ENCODE measurements at places on chromosomes 6 and 20.

DNA sequence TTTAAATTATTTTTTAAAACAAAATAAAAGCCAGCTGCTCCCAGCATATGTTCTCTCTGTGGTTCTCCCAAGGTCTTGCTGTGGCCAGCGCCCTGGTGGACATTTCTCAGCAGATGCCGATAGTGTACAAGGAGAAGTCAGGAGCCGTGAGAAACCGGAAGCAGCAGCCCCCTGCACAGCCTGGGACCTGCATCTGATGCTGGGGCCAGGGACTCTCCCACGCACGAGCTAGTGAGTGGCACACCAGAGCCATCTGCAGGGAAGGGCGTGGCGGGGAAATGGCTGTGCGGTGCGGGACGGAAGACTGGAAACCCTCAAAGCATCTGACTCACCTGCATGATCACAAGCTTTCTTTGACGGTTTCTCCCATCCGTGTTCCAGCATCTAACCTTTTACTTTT is 16.5 kb downstream of the GFRA4 start:
- DNase-seq = peak; percentile 6

DNA sequence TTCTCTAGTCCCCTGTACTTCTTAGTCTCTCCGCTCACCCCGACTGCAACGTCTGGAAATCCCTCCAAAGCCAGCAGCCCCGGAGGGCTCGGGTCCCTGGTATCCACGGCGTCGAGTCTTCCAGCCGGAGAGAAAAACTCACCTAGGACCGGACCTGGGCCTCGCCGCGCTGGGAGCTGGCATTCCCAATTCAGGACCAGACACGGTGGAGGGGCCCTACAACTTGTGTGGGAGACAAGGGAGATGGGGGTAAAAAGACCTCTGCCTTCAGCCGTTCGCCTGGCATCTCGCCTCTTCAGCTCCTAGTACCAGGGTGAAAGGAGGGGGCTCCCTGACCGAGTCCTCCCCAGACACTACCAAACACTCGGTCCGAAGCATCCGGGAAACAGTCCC is 64.3 kb downstream of the GPX5 start:
- peak; percentile 19 for DNase-seq

DNA sequence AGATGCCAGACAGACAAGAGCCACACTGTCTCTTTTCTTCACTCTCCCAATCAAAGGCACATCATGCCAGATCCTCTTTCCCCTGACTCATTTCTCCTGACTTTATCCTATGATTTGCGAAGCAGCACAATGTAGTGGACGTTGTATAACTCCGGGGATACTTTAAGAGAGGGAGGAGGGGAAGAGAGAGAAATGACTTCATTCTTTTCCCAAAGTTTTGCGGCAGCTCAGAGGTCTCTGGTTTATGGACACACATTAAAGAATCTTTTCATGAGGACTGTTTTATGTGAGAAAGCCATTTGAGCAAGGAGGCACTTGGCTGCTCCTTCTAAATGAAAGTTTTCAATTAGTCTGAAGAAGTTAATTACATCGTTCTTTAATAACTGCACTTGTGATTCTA is 75.1 kb upstream of the MC3R start:
- DNase-seq = no peak

DNA sequence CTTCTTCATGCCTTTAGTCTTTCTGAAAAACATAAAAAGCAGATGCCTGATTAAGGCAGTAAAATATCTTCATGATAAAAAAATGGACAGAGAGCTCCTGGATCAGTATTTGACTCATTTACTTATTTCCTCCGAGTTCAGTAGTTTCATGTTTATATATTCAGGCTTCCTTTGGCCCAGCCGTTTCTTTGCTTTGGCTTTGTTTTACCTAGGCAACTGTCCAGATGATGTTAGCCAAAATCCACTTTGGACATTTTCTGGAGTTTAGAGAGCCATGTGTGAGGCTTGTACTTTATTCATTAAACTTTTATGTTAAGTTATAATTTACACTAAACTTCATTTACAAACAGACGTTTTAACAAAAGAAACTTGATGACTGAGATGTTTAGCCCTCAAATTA is 307.1 kb upstream of the RSPO3 start:
- no peak for DNase-seq

DNA sequence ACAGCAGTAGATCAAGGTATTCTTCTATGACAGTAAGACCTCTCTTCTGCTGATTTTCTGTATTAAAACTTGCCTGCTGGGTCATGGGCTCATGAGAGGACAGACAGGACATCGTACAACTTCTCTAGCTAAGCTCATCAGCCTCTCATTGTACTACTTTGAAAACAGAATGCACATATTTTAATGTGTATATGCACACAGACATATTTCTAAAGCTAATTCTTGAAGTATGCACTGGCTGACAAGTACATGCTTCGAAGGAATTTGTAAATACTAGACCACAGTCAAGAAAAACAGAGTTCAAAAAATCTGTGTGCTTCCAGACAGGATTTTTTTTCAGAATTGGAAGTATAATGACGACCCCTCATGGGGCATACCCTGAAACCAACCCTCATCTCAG is 81.7 kb upstream of the CD83 start:
- DNase-seq = no peak

DNA sequence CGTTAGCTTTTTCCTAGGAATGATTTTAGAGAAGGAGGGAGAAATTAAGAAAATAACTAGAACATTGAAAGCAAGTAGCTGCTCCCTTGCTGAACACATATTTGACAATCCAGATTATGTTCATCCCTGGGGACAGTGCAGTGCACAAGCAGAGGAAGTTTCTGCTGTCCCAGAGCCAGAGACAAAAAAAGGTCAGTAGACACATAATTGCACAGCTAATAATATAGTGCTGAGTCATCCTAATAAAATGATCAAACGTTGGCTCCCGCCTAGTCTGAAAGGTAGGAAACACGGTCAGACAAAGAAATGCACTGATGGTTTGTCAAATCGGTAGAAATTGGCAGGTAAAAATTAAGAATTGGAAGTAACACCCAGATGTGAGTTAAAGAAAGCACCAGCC is 21.7 kb upstream of the SSTR4 start:
- DNase-seq = no peak

GRCh38 chr20:47093320-47093966 is 198.8 kb downstream of the EYA2 start:
- no peak for DNase-seq

- no peak for DNase-seq
These were observed at the start of gene PHACTR1 for GRCh38 chr6:12716298-12716916. TSS of gene PHACTR1 (plus strand) at chr6:12716767.

DNA sequence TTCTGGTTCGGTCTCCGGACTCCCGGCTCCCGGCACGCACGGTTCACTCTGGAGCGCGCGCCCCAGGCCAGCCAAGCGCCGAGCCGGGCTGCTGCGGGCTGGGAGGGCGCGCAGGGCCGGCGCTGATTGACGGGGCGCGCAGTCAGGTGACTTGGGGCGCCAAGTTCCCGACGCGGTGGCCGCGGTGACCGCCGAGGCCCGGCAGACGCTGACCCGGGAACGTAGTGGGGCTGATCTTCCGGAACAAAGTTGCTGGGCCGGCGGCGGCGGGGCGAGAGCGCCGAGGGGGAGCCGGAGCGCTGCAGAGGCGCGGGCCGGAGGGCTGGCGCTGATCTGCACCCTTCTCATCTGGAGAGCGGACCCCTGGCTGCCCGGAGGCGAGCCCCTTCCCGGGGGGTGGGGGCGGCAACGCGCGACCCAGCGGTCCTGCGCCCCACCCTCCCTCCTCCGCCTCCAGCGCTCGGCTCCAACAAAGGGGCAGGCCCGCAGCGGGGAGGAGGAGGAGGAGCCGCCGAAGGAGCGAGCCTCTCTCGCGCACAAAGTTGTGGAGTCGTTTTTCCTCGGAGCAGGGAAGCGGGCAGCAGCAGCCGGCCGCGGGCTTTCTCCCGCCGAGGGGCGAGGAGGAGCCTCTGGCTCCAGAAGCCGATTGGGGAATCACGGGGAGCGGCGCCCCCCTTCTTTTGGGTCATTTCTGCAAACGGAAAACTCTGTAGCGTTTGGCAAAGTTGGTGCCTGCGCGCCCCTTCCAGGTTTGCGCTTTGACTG is at the start of gene UTRN:
Gene UTRN, plus strand, starts transcription at position 553 of the 765 bp plus-strand sequence. CDS start 6,494 bp downstream, outside the sequence.
- peak; percentile 26 for DNase-seq

DNA sequence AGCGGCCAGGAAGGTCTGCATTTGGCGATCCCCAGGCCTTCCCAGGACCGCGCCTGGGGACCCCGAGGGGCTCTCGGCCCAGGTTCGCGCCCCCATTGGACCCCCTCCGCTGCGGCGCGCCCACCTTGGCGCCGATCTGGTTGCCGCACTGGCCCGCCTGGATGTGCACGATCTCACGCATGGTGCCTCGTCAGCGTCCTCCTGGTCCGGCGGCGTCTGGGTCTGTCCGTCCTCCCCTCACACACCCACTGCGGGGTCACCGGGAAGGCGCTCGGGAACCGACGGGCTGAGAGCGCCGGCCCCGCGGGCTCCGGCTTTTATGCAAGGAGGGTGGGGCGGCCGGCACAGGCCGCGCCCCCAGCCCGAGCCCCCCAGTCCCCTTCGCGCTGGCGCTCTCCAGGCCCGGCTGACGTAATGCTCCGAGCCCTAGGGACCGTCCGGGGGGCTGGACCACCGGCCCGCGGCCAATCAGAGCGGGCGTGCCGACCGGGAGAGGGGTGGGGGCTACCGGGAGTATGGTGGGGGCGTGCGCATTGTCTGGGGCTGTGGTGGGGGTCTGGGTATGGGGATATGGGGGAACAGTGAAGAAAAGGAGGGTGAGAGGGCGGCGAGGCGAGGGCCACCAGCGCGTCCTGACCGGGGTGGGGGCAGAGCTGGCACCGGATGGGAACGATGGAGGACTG is at the start of gene TUBB2B:
Gene TUBB2B, minus strand, starts transcription at position 291 of the 683 bp plus-strand sequence. Its CDS starts 110 bp downstream, at position 181.
- peak; percentile 50 for DNase-seq

DNA sequence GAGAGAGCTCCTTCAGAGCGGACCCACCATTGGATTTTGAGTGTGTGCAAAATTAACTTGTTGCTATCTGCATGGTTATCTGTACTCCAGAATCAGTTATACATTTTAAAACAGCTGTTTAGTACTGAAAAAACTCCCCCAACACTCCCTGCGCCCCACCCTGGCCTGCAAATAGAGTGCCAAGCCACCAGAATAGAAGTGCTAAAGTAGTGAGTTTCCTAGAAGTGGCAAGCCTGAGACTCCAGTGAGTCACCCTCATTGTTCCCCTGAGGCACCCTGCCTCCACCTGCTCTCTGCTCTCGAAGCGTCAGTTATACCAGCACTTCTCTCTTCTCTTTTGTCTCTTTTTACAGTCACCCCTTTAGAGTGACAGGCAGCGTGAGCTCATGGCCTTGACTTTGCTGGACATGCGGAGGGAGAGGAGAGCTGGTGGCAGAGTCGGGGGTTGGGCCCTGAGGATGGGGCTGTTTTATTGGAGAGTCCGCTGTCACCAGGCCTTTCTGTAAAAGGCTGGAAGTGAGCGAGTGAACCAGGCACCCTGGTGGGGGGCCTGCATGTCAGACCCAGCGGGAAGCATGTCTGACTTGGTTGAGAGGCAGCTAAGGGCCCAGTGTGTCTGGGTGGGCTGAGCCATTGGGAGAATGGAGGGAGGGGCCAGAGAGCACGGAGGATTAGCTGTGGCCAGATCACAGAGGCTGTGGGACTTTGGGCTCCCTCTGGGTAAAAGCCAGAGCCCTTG is 10.4 kb downstream of the IGF2R start:
- no peak for DNase-seq

GRCh38 chr6:124722141-124722878 is 239.9 kb upstream of the RNF217 start:
- no peak for DNase-seq

DNA sequence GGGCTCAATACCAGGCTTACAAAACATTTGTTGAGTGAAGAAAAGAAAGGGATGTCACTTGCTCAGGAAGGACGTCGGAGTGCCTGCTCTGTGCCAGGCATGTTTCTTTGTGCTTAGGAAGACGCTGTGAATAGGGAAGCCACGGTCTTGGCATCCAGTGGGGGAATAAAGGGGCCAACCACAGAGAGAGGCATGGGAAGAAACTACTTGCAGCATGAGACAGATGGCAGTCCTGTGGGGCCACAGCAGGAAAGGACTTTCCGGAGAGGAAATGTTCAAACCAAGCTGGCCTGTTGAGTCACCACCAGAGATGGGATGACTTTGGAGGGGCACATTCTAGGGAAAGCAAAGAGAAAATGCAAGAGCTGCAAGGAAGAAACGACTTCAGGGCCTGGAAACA is 173.2 kb downstream of the CDH26 start:
- no peak for DNase-seq

DNA sequence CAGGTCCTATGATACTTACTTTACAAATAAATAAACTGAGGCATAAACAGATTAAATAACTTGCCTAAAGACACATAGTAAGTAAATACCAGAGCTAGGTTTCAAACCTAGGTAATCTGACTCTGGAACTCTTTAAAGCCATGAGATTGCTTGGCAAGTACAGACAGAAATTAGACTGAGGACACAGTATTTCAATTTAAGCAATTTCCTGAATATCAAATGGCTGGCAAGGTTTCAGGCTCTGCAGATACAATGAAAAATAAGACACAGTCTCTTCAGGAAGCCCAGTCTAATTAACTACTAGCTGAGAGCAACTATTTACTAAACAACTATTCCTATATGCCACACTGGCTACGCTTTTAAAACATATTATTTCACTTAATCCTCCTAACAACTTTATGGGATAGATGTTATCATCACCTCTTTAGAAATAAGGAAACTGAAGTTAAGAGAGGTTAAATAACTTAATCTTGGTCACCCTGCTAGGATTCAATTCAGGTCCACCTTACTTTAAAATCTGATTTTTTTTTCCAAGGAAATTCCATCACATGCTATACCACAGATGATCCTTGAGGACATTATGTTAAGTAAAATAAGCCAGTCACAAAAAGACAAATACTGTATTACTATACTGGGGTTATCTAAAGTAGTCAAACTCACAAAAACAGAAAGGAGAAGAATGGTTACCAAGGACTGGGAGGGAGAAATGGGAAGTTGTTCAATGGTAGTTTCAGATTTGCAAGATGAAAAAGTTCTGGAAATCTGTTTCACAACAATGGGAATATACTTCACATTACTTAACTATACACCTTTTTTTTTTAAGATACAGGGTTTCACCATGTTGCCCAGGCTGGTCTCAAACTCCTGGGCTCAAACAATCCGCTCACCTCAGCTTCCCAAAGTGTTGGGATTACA is 4.1 kb downstream of the TRPC4AP start:
- no peak for DNase-seq

DNA sequence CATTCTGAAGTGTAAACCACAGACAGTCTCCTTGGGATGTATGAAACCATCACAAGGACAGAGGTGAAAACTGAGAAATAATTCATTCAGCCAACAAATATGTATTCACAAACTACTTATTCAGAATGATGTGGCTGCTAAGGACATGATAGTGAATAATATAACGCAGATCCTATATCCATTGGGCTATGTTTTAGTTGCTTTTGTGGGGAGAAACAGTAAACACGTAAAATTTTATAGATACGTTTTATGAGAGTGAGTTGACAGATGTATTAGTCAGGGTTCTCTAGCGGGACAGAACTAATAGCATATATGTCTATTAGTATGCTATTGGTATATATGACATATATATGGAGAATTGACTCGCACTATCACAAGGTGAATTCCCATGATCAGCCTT is 402.5 kb downstream of the RFPL4B start:
- no peak for DNase-seq

- no peak for DNase-seq
These were observed 252.3 kb downstream of the NKAIN2 start for GRCh38 chr6:124055963-124056362.

- DNase-seq = peak; percentile 36
These were observed 25.8 kb downstream of the SNRNP48 start for GRCh38 chr6:7615611-7616383.

All from cerebellum (tissue), 4 donors.